Activated CD4-positive, alpha-beta T cell treated with anti-CD3 and anti-CD28 coated beads, Interleukin-2, Interleukin-4, amounts not matched to agents 100 ng/mL and 50 ng/mL, durations not matched to agents 16 hours and 8 hours (primary cell): ENCODE measurements at places on chromosomes 4 and X.

DNA sequence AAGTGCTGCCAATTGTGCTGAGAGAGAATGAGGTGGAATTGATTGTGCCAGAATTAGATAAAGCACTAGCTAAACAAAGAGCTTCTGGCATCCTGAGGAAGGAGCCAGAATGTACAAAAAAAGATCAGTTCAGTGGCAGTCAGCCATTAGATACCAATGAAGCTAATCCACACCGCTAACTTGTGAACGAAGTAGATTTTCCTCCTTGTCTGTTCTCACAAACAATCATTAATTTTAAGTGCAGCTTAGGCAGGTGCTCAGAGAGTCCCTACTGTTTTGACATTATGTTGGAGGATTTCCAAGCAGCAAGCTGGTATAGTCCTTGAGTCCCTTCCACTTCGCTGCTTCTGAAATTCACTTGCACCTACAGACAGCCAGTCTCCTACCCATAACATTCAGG, 617.4 kb downstream of the CENPC start:
- no peak for DNase-seq

DNA sequence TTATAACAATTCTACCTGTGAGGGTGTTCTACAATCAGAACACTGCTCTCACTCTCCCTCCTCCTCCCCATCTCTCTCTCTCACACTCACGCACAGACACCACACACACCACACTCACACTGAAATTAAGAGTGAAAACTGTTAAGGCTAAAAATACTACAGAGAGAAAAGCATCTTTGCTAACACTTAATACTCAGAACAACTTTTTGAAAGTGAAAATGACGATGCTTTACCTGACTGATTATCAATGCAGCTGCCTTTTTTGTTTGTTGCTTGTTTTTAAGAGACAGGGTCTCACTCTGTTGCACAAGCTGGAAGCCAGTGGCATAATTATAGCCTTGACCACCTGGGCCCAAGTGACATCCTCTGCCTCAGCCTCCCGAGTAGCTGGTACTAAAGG, 222.4 kb downstream of the APBB2 start:
- DNase-seq: no peak

- DNase-seq: no peak
These were observed 10.1 kb downstream of the SULT1B1 start for GRCh38 chr4:69750346-69750745.

DNA sequence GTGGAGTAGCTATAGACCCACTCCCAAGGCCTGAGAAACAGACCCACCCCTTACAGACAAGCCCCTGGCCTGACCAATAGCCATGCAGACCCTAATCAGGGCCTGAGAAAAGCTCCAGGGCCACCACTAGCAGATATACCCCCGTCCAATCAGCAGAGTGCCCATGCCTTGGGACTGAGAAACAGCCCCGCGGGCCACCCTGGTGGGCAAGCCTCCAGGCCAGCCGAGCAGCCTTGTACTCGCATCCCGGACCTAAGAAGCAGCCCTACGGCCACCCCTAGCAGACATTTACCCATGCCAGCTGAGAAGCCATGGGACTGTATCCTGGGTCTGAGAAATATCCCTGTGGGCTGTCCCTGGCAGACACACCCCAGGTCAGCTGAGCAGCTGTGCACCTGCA, 436.5 kb downstream of the SMARCA1 start:
- DNase-seq: no peak

GRCh38 chr4:153152501-153153338, 51.5 kb upstream of the TRIM2 start:
- peak; percentile 55 for DNase-seq

DNA sequence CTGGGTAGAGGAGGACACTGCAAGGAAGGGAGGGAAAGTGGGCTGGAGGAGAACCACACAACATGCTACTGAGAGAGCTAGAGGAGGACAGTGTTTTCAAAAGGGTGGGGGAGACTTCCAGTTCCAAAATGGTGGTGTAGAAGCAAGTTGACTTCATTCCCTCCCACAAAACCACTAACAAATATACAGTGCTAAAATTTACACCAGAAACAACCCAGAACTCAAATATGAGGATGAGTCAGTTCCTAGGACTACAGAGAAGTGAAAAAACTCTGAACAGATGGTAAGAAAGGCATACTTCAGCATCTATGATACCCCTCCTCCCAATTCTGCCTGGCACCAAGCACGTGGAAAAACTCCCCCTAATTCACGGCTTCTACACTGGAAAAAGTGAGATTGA, 9.8 kb downstream of the AADAT start:
- no peak for DNase-seq

- no peak for DNase-seq
These were observed 109.3 kb downstream of the HMX1 start for GRCh38 chr4:8762356-8762755.

- no peak for DNase-seq
These were observed 76.9 kb upstream of the FAM9B start for GRCh38 chrX:9110808-9111207.

DNA sequence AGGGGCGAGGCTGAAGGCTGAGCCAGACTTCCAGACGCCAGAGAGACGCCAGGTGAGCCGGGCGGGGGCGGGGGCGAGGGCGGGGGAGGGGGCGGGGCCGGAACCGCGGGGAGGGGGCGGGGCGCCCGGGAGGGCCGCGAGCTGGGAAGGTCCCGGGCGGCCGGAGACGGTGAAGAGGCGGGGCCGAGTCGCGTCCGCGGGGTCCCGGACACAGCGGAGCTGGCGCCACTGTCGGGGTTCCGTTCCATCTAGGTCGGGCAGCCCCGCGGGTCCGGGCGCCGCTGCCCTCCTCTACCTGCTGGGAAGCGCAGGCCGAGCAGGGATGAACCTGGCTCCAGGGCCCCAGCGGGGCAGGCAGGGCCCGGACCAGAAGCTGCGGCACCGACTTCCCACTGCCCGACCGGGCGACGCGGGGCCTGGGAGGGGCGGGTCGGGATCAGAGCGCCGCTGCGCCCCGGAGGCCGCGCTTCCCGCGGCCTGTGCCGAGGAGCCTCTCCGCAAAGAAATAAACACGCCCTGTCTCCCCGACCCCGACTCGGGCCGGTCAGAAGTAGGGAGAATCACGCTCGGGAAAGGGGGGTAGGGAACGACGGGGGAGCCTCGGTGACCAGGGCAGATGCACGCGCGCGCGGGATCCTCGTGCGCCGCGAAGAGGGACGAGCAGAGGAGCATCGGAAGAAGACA, 10.6 kb downstream of the HMX1 start:
- DNase-seq: no peak

DNA sequence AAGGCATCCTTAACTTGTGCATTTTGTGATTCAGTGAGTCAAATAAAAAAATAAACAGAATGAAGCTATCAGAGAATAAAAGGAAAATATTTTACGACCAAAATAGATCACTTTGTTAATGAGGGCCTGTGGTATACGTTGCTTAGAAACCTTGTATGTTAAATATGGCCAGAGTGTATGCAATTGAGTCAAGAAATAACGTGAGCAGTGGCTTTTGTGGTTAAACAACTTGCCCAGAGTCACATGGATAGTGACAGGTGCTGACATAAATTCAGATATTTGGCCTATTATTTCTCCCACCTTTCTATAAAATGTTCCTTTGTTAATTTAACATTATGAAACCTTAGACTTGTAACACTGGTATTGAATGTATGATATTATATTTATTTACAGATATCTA, 393.4 kb downstream of the PABPC4L start:
- no peak for DNase-seq

- DNase-seq: no peak
These were observed 77.1 kb downstream of the RBM47 start for GRCh38 chr4:40552536-40552935.

- DNase-seq: no peak
These were observed 2.4 kb downstream of the TFDP3 start for GRCh38 chrX:133215747-133216146.

GRCh38 chrX:111244235-111244750, 26.0 kb downstream of the CAPN6 start:
- DNase-seq: peak; percentile 19

- no peak for DNase-seq
These were observed 232.1 kb downstream of the CPE start for GRCh38 chr4:165610679-165611437.

GRCh38 chr4:145153904-145154298, 26.5 kb downstream of the OTUD4 start:
- DNase-seq: no peak

GRCh38 chrX:110132450-110133114, 129.7 kb downstream of the TMEM164 start:
- peak; percentile 39 for DNase-seq

GRCh38 chr4:161721947-161722346, 441.9 kb downstream of the FSTL5 start:
- no peak for DNase-seq
